MG63 (cell line): ENCODE measurements at places on chromosomes 16 and 17. TPM values are rescaled to one million over a fixed set of nuclear protein-coding genes. Genes with fewer than 3 reads are reported as not detected.

The TUBB3 gene
- total RNA-seq = 803 and 1,289 TPM in 2 replicates

The SHCBP1 gene
- 58.3 and 92.9 TPM in 2 replicates for total RNA-seq

The MAF gene
- not detected in 2 replicates for total RNA-seq

The TMEM220 gene
- total RNA-seq = 0.57 and 2.4 TPM in 2 replicates

The TNFRSF17 gene
- total RNA-seq = not detected in 2 replicates

The ZNF469 gene
- total RNA-seq = 0.67 and 0.82 TPM in 2 replicates

The LPCAT2 gene
- not detected in 2 replicates for total RNA-seq

The CTF1 gene
- not detected in 2 replicates for total RNA-seq

The ZACN gene
- total RNA-seq = not detected in 2 replicates

The TMEM114 gene
- not detected in 2 replicates for total RNA-seq

The EVPL gene
- not detected in 2 replicates for total RNA-seq

The OR3A3 gene
- not detected in 2 replicates for total RNA-seq
